ENCODE measurements at places on chromosomes 6 and 20.

DNA sequence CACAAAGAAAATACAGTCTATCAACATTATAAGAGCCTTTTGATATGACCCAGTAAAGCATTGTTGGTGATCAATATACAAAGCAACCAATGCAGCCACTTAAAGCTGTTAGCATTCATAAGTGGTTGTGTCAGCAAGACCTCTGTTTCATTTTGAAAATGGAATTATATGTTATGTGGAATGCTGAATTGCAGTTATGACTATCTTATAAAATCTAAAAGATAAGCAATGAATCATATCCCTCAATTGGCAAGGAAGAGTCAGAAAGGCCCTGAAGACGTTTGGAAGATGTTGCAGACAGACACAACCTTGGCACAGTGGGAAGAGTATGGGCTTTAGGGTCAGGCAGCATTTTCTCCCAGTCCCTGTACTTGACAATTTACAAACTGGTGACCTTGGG is 93.8 kb upstream of the RNF217 start:
- no peak for DNase-seq

- DNase-seq, result peak; percentile 1
These were observed 1295.1 kb downstream of the EPHA7 start for GRCh38 chr6:92124200-92124651.

DNA sequence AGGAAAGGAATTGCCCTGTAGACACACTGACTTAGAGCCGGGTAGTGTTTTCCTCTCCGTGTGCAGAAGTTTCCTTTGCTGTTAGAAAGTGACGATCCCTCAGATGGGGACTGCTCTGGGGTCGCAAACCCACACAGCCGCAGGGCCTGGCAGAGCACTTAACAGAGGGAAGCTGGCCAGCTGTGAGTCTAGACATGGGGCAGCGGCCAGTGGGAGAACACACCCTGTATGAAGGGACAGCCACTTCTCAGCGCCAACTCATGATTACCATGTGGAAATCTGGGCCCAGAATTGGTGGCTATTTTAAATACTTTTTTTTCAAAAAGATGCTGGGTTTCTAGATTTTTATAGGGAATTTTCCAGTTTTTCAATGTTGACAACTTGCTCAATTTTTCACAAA is 39.4 kb downstream of the SLC9A8 start:
- no peak for DNase-seq

DNA sequence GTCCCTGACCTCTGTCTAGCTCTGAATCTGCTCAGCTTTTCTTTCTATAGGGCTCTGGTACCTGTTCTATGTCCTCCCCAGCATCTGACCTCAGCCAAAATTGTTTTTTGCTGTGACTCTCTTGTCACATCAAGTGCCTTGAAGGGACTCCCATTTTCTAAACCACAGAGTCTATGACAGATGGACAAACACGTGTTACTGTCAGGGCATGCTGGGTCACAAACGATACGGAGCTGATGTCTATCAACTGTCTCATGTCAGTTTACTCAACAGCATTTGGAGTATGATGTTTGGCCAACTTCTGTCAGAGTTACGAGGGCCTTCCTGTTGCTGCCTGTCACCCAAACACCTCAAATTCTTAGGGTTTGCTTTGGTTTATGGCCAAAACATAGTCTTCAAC is 20.5 kb downstream of the ID4 start:
- DNase-seq, result no peak

DNA sequence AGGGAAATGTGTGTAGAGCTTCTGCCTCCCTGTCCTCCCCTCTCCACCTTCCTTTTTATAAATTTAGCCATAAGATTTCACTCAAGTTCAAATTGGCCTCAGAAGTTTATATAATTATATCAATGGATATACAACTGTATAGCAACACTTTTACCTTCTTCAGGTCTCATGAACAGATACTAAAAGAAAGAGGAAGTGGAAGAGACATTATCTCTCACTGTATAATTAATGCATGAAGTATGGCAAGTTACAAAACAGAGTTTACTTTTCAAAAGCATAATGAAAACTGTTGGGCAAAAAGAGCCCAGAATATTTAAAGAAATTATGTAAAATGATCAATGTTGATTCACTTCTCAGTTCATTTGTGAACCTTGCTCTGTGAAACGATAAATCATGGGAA is 99.7 kb downstream of the PDE7B start:
- no peak for DNase-seq

- peak; percentile 60 for DNase-seq
These were observed 35.8 kb downstream of the TBX18 start for GRCh38 chr6:84728602-84729001.

GRCh38 chr20:57881466-57882385 is 171.9 kb upstream of the PMEPA1 start:
- no peak for DNase-seq
